ENCODE measurements at places on chromosomes 2 and 18.

- no peak for DNase-seq
These were observed 308.1 kb downstream of the TMX3 start for GRCh38 chr18:68406761-68407160.

DNA sequence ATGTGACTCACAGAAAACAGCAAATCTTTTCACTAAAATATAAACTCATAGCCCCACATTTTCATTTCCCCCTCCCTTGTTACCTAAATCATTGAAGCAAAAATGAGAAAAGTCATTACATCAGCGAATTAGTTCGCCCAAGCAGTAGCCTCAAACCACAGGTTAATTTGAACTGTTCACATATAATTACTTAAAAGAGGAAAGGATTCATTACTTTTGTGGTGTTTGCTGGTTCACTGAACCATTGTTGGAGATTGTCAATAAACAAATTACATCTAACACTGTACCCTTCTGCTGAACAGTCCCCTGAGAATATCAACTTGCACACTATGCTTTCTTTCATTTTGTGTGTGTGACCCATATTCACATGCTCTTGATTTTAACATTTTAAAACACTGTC is 238.7 kb downstream of the ERBB4 start:
- no peak for DNase-seq

GRCh38 chr2:48984922-48985321 is 169.4 kb downstream of the FSHR start:
- no peak for DNase-seq

- DNase-seq: no peak
These were observed 160.1 kb upstream of the LRP1B start for GRCh38 chr2:142290931-142291330.

- DNase-seq: no peak
These were observed 773 bp downstream of the MBP start for GRCh38 chr18:77131652-77132368.

- DNase-seq: no peak
These were observed 10.0 kb upstream of the ASAP2 start for GRCh38 chr2:9196637-9197036.

GRCh38 chr2:118940486-118941120 is 1.4 kb upstream of the MARCO start:
- DNase-seq: no peak

DNA sequence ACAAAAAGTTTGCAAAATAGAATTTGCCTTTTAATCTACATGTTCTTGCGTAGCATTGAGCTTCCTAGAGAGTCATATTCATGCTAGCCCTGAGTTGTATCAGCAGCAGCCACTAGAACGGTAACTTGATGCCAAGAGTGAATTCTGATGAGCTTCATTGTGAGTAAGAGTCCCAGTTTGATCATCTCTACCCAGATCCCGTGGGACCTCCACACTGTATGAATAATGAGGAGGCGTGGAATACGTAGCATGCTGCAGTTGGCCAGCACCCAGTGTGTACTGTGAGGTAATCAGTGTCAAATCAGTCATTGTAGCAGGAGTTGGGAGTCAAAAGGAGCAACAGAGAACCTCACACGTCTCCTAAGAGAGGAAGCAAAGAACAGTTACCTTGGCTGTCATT is 197.9 kb downstream of the NEDD4L start:
- DNase-seq: no peak

- no peak for DNase-seq
These were observed 995.1 kb upstream of the DDX18 start for GRCh38 chr2:116819355-116819754.

GRCh38 chr2:95271381-95271971 is 2.8 kb upstream of the PROM2 start:
- no peak for DNase-seq

- DNase-seq: no peak
These were observed 9.6 kb downstream of the SERPINB8 start for GRCh38 chr18:63979409-63979920.

GRCh38 chr2:28434600-28434989 is 41.9 kb downstream of the FOSL2 start:
- DNase-seq: no peak

DNA sequence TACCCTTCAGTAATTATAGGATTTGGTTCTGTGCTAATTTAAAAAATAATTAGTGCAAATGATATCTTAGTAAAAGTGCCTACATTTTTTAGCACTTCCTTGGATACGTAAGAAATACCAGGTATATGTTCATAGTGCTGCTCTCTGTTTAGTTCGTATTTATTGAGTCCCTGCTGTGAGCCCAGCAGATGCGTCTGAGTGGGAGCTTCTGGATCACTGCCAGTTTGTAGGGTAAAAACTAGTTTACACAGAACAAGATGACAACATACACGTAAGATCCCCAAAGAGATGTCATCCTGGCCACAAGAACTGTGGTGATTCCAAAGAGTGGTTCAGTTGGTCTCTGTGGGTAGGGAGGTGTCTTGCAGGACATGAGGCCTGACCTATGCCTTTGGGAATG is 103.2 kb downstream of the CTIF start:
- DNase-seq: no peak

- no peak for DNase-seq
These were observed 100.5 kb upstream of the ITPRID2 start for GRCh38 chr2:181790716-181791649.

DNA sequence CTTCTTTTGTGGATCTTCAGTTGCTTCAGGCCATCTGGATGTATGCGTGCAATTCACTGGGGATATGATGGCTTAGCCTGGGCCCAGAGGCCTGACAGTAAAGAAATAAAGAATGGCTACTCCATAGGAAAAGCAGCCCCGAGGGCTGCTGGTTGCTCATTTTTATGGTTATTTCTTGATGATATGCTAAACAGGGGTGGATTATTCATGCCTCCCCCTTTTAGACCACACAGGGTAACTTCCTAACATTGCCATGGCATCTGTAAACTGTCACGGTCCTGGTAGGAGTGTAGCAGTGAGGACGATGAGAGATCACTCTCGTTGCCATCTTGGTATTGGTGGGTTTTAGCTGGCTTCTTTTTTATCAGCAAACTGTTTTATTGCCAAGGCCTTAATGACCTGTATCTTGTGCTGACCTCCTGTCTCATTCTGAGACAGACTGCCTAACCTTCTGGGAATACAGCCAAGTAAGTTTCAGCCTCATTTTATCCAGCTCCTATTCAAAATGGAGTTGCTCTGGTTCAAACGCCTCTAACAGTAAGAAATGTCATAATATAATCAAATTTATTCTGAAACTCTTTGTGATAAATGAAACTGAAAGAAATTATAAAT is 60.5 kb downstream of the DSEL start:
- DNase-seq: no peak

- DNase-seq: no peak
These were observed 43.2 kb downstream of the CYB5A start for GRCh38 chr18:74248595-74248994.

GRCh38 chr2:23508066-23508390 is 123.0 kb downstream of the KLHL29 start:
- DNase-seq: no peak

GRCh38 chr2:54490863-54491262 is 34.7 kb downstream of the SPTBN1 start:
- DNase-seq: no peak

DNA sequence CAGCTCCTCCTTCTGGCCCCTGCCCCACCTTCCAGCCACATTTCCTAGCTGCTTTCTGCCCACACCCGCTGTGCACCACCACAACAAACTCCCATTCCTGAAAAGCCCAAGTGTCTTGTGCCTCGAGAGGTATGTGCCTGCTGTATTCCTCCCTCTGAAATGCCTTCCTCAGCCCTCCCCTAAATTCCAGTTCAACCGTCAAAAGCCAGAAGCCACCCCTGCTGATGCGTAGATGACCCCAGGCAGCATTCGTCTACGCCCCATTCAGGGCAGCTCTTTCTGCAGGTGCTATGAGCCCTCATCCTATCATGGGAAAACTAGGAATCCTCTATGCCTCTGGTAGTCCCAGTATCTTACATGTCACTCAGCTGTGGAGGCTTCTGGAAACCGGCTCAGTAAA is 71.7 kb downstream of the DNMT3A start:
- no peak for DNase-seq

DNA sequence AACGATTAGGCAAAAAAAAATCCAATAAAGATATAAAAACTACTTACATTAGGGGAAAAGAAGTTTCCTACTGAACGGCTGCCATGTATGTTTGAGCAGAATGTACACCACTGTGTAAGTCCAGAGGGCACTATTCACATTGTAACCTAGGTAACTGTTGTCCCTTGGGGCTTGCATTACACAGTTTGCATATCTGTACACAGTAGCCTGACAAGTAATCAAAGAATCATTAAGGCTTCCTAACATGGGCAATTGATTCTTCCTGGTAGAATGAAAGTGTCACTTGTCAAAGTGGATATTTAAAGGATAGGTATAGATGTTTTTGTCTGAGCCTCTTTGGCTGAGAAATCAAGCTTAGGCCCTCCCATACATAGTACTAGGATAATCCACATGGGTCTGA is 39.1 kb downstream of the PLEK start:
- no peak for DNase-seq

DNA sequence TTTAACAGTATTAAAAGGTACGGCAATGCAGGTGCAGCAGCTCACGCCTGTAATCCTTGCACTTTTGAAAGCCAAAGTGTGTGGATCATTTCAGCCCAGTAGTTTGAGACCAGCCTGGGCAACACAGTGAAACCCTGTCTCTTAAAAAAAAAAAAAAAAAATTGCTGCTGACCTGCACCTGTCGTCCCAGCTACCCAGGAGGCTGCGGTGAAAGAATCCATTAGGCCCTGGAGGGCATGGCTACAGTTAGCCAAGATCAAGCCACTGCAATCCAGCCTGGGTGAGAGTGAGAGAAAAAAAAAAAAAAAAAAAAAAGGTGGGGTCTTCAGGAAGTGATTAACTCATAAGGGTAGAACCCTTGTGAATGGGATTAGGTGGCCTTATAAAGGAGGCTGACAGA is 12.8 kb downstream of the CUL3 start:
- DNase-seq: no peak

- no peak for DNase-seq
These were observed 143.6 kb upstream of the TCF4 start for GRCh38 chr18:55731594-55732042.

DNA sequence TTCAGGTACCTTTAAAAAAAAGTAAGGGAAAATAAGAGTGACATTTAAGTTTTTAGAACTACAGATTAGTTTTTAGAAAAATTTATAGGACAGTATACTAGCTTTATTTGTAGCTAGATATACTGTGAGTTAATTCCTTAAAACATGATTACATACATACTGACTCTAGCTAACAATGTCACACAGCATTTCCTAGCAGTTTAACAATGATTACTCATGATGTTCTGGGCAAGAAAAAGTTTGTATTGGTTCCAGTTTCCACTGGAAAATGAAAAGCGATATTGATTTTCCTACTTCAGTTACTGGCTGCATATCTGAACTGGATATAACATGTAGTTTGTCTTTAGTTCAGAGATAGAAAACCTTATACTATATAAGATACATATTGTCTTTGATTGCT is 19.4 kb downstream of the SLC39A6 start:
- DNase-seq: no peak

- DNase-seq: no peak
These were observed 9.6 kb upstream of the ALS2 start for GRCh38 chr2:201790291-201790690.

GRCh38 chr18:9714266-9715087 is 6.4 kb downstream of the RAB31 start:
- DNase-seq: no peak

DNA sequence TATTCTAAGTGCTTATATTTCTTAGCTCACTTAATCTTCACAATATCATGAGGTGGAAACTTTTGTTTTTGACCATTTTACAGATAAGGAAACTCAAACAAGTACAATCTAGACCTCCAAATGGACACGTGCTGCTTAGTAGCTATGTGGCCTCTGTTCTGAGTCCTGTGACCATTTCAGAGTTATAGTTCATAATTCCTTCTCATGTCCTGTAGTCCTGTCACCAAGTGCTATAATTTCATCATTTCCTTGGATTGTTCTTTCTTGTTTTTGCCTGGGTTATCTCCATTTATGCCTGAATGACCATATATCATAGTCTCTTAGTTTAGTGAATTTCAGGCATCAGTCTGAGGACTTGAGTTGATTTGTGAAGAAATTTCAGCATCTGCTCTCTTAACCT is 91.7 kb downstream of the NUP35 start:
- no peak for DNase-seq

DNA sequence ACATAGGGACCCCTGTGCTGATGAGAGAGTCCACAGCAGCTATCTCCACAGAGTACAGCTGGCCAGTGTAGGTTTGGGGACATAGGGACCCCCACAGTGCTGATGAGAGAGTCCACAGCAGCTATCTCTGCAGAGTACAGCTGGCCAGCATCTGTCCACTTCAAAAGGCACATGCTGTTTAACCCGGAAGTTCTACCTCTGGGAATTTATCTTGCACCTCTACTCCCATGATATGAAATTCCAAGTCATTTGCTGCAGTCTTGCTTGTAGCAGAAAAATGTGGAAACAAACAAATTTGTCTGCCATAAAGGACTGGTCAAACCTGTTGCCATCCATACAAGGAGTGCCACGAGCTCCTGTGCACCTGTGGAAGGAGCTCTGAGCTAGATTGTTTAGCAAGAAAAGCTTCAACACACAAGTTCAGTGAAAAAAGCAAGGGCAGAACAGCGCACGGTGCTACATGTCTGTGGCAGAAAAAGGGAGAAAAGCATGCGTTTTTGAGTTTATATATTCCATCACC is 33.1 kb downstream of the LRRFIP1 start:
- DNase-seq: no peak

GRCh38 chr2:29662861-29663260 is 258.5 kb downstream of the ALK start:
- DNase-seq: no peak

- no peak for DNase-seq
These were observed 19.2 kb downstream of the PMS1 start for GRCh38 chr2:189803431-189803830.

DNA sequence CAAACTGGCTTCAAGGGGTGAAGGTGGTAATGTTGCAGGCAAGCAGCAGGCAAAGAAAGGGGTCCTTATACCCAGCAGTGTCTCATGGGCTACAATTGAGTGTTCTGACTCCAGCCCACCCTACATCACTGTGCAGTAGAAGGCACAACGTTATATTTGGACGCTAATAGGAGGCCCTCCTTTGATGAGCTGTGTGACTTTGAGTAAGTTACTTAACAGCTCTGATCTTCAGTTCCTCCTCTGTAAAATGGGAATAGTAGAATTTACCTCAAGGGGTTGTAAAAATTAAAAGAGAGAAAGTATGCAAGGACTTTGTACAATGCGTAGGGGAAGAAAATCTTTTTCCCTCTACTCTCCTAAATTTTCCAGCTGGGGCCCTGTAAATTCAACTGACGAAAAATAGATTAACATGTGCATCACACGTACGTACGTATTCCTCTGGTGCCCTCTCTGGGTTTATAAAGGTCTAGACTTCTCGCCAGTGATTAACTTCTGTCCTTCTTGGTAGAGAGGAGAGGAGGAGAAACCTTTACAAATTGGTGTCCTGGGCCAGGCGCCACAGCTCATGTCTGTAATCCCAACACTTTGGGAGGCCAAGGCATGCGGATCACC is 57.6 kb upstream of the REL start:
- no peak for DNase-seq

All from stimulated activated CD4-positive, alpha-beta T cell treated with anti-CD3 and anti-CD28 coated beads, TNF-alpha, amount 100 ng/mL, for 4 hours (primary cell).